OCI-M1 (cell line): ENCODE measurements at places on chromosomes 1 and 21.

- no peak for DNase-seq
Observed at GRCh38 chr1:116340506-116341231, 32.4 kb upstream of the ATP1A1 start.

GRCh38 chr21:25862112-25862511 lies 127.3 kb downstream of the GABPA start:
- DNase-seq, result no peak

- DNase-seq, result peak; percentile 70
Observed at GRCh38 chr1:85894651-85895050, 186.4 kb upstream of the ZNHIT6 start.

- no peak for DNase-seq
Observed at GRCh38 chr1:21931171-21932093, 5.7 kb downstream of the HSPG2 start.
